Left cardiac atrium (tissue), 4 donors: ENCODE measurements at places on chromosomes 16 and 17.

DNA sequence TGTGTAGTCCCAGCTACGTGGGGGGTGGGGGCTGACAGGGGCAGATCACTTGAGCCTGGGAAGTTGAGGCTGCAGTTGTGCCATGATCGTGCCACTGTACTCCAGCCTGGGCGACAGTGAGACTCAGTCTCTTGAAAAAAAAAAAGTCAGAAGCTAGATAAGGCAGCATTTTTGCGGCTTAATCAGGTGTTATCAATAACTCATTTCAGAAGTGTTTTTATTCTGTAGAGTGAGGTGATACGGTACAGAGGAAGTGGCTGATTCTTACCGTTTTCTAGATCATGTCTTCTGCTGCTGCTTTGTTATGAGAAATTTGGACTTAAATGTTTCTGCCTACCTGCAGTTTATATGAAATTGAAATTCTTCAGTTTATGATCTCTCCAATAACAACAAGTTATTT is 18.6 kb downstream of the ZC3H18 start:
- DNase-seq = no peak

DNA sequence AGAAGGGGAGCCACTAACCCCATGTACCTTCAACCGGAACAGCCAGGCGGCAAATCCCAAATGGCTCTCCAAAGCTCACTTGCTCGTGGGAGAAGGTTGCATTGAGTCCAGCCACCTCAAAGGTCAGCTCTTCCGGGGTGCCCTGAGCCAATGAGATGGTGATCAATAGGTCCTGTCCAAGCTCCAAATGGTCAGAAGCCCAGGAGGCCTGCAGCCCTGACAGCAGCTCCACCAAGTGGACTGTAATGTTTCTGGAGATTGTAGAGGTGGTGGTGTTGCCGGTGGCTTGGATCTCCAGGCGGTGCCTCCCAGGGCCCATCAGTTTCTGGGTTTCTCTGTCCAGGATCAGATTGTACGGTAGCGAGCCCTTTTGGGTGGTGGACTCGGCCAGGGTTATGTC is 39.9 kb upstream of the BCO1 start:
- no peak for DNase-seq

GRCh38 chr17:55273579-55274354 is 9.0 kb downstream of the HLF start:
- DNase-seq = peak; percentile 72

GRCh38 chr16:83721676-83722075 is 86.1 kb upstream of the HSBP1 start:
- DNase-seq = no peak
